ENCODE measurements at places on chromosomes 5 and 9.

- DNase-seq: peak; percentile 9
These were observed 31.7 kb upstream of the KCNMB1 start for GRCh38 chr5:170420806-170421412.

DNA sequence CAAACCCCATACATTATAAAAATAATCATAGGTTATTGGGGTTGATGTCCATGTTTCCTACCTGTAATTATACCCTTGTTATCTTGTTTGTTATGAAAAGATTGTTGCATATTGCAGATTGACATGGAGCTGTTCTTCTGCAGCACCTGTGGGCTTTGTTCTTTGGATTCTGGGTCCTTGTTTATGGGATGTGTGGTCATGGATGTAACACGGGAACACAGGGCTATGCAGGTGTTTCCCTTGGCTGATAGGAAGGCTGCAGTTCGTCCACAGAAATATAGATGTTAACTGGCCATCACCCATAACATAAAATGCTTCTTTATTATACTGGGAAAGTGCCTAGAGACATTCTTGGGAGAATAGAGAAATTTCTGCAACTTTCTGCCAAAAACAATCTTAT, 77.9 kb downstream of the FBXL7 start:
- no peak for DNase-seq

DNA sequence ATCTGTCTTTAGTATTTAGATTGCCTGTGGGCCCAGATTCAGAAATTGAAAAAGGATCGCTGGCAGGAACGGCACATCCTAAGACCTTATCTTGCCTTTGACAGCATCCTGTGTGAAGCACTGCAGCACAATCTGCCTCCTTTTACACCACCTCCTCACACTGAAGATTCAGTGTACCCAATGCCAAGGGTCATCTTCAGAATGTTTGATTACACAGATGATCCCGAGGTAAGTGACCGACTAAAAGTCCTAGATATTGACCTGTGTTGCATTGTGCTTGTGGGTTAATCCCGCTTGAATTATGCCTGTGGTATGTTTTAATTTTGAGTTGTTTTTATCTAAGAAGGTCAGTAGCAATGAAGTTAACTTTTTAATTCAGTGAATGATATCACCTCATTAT, 14.4 kb downstream of the NCBP1 start:
- no peak for DNase-seq

- DNase-seq: no peak
These were observed 60.2 kb downstream of the MLLT3 start for GRCh38 chr9:20562051-20562450.

DNA sequence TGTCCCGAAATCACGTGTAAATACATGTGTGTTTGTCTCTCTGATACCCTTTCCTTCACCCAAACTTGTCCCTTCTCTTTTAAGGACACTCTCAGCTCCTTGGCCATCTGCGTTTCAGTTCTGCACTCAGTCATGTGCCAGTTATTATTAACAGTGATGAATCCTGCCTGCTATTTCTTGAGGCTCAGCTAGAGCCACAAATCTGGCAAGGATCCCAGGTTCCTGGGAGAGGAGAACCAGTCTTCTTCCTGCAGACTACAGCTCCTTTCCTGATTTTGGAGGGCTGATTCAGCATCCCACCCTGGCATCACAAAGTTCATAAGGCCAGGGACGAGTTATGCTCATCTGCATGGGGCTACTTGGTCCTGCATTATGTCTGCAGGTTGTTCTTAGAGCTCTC, 5.6 kb downstream of the MAMDC2 start:
- DNase-seq: no peak

DNA sequence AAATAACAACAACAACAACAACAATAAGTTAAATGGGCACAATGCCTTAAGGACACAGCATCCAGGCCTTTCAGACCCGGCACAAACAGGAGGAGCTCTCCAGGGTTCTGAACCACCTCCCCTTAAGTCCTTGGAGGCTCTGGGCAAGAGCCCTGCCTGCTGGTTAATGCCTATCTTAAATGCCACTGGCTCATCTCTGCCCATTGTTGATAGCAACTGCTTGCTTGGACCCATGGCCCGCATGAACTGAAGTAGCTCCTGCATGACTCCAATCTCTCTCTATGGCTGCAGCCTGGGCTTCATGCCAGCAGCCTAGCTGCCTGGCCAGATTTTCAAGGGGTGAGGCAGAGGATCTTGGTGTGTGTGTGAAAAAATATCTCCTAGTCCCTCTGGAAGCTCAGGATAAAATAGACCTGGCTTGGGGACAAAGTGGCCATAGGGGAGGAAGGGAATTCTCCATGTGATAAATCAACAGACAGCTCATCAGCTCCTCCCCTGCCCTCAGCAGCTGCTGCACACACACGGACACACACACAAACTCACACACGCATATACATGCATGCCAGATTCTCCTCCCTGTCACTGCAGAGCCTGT, 27.4 kb downstream of the FAM219A start:
- no peak for DNase-seq

DNA sequence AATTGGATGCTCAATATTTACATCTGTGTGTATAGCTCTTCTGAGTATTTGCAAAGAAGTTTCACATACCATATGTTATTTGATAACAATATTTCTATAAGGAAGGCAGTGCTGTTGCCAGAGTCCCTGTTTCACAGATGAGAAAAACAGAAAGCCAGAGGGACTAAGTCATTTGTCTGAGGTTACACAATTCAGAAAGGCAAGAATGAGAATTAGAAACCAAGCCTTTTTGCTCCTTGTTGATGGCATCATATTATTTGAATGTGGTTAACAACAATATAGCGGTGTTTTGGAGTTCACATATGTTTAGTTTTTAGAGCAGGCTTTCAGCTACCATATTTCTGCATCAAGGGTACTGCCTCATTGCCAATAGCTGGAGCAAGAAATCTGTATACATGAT, 110.9 kb upstream of the PRLR start:
- DNase-seq: no peak

GRCh38 chr9:33294670-33295432, 4.5 kb downstream of the NFX1 start:
- DNase-seq: no peak

DNA sequence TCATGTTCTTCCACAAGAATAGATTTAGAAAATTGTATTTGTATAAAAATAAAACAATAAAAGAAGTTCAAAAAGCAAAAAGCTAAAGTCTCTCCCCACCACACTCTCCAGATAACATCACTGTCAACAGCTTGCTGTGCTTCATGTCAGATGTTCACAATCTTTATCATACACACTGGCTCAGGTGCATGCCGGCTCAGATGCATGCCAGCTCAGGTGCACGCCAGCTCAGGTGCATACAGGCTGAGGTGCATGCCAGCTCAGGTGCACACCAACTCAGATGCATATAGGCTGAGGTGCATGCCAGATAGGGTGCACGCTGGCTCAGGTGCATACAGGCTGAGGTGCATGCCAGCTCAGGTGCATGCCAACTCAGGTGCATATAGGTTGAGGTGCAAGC, 26.5 kb downstream of the SEMA4D start:
- DNase-seq: no peak

GRCh38 chr9:105242557-105242956, 1.9 kb upstream of the SLC44A1 start:
- no peak for DNase-seq

- DNase-seq: no peak
These were observed 60.9 kb upstream of the TLR4 start for GRCh38 chr9:117643288-117643654.

- no peak for DNase-seq
These were observed 105.3 kb downstream of the UBE2R2 start for GRCh38 chr9:33921967-33922895.

DNA sequence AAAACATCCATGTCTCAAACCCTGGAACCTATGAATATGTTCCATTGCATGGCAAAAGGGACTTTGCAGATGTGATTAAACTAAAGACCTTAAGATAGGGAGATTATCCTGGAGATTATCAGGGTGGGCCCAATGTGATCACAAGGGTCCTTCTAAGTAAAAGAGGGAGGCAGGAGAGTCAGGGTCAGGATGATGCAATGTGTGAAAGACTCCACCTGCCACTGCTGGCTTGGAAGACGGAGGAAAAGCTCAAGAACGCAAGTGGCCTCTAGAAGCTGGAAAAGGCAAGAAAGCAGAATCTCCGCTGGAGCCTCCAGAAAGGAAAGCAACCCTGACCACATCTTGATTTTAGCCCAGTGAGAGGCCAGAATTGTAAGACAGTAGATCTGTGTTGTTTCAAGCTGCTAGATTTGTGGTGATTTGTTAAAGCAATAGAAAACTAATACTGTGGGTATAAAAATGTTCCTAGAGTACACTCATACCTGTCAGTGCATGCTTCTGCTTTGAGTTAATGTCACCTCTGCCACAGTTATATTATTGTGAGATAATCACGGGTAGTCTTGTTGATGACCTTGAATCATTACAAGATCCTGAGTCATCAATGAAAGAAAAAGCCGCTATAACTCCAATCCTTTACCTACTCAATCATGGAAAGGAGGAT, 93.5 kb upstream of the TNPO1 start:
- no peak for DNase-seq

- no peak for DNase-seq
These were observed 14.8 kb downstream of the FCN1 start for GRCh38 chr9:134902936-134903335.

- no peak for DNase-seq
These were observed 8.0 kb downstream of the DMXL1 start for GRCh38 chr5:119078861-119079260.

DNA sequence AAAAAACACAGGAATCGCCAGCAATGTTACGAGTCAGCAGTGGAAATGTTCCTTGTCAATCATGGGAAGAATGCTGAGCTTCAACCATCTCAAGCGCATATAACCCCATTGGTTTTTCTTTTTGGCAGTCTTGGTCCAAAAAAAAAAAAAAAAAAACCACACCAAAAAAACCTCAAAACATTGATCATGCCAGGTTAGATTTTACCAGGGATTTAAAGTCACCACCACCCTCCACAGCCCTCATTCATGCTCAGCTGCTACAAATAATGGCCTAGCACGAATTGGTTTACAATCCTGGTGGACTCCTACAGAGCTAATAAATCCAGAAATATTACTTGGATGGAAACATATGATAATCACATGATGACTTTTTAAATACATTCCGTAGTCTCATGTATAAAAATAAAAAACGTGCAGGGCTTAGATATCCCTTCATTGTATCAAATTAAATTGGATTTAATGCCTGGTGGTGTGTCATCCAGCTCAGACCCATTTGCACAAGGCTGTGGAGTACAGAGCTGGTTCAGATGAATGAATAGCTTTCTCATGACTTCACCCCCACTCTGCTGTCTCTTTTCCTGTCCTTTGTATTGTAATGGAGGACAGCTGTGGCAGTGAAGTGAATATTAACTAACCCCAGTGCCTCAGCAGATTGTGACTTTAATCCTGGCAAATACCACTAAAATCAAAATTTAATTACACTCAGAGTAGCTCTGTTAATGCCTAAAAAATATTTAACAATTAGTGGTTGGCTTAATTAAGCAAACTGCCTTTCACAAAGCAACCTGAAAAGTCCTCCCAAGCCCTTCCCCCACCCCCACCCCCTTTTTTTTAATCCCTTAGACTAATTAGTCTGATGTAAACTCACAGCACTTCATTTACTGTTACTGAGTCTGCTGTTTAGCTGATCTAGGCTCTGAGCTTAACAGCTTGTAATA, 626.5 kb upstream of the ZNF608 start:
- no peak for DNase-seq

DNA sequence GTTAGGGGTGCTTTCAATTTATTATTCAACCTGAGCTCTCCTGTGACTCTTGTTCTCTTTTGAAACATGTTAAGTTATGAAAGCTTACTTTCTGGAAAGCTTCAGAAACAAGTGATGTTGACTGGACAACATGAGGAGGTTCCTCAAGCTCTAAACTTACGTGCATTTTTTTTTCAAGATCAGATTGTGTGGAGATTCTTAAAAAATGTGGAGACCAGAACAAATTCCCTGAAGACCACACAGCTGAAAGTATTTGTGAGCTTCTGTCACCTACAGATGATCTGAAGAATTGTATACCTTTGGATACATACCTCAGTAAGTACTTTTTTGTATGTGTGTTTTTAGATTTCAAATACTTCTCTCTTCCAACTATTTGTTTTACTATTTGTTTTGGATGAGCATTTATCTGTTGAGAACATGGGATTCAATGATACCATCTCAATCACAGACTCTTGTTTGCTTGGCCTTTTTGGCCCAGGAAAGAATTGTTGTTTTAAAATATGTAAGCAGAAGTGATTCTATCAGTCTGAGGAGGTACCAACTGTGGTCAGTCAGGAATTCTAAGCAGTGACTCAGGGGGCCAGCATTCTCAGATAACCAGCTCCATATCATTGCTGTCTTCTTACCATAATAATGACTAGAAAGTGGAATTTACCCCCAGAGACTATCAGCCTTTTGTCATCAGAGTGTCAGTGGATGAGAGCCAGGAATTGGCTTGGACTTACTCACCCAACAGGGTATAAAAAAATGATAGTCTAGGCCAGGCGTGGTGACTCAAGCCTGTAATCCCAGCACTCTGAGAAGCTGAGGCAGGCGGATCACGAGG, 34.4 kb upstream of the GLIPR2 start:
- no peak for DNase-seq

GRCh38 chr9:75142202-75142601, 53.9 kb downstream of the OSTF1 start:
- DNase-seq: no peak

- DNase-seq: no peak
These were observed 87.9 kb downstream of the ANKH start for GRCh38 chr5:14783691-14784090.
